ENCODE measurements at places on chromosomes 5 and 9.

GRCh38 chr5:2183154-2184025, 300.7 kb upstream of the IRX4 start:
- DNase-seq, result no peak

- no peak for DNase-seq
These were observed at the start of gene PCDHGB1 for GRCh38 chr5:141349917-141350619. Gene PCDHGB1, plus strand, starts transcription at chr5:141350099. Its CDS starts 162 bp downstream, at chr5:141350261.

DNA sequence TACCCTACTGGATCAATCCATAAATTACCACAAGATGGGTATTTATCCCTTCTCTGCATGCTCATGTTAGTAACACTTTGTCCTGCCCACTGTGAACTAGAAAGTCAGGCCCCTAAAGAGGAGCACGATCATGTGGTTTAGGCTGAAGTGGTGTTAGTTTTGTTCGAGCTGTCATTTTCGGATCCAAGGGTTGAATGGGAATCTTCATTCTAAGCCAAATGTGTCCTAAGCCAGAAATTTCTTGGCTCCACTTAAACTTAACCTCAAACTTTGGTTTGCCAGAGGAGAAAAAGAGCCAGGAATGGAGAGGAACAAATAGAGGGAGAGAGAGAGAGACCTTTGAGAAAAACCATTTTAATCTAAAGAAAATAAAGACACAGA, 837.7 kb upstream of the ZNF608 start:
- no peak for DNase-seq

DNA sequence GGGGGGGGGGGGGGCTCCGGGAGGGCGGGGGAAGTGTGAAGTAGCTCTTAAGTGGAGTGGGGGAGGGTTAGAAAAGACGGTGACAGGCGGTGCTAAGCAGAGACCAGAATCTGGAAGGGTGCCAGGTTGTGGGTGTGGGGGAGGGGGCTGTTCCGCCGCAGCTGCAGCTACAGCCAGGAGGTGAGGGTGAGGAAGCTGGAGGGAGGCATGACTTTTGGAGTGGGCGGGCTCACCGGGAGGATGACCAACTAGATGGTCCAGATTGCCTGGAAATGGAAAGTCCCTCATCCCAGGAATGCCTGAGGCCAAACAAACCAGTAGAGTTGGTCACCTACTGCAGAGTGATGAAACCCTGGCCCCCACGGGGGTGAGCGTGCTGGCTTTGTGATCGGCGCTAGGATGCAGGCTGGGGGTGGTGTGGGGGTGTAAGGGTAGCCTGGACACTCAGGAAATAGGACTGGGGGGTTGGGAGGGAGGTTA, 158.1 kb upstream of the SHB start:
- DNase-seq, result peak; percentile 28

- DNase-seq, result no peak
These were observed 25.2 kb downstream of the KDM4C start for GRCh38 chr9:6782981-6783380.

GRCh38 chr5:151258816-151259215, 5.8 kb downstream of the GM2A start:
- no peak for DNase-seq

DNA sequence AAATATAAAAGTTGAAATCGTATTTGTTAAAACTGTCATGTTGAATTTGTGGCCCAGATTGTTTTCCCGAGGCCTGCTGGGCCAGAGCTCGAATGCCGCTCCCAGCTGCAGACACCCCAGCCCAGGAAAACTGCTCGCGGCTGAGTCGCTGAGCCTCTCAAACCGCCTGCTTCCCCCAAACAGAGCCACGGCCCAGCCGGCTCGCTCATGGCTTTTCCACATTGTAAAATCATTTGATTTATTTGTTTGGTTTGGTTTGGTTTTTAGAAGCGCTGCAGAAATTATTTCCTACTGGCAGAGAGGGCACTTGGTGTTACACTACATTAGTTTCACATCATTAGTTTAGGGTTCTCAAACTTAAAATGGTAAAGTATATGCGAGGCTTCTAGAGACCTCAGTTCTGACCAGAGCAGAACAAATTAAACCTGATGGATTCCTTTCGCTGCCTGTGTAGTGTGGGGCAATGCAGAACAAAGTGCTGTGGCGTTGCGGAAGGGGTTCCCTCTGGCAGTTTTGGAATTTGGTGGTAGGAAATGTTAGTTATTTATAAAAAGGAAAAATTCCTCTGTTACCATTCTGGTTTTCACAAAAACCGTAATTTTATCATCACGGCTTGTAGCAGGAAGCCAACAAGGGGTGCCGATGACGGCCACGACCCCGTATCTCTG, 156.5 kb upstream of the PITX1 start:
- no peak for DNase-seq

DNA sequence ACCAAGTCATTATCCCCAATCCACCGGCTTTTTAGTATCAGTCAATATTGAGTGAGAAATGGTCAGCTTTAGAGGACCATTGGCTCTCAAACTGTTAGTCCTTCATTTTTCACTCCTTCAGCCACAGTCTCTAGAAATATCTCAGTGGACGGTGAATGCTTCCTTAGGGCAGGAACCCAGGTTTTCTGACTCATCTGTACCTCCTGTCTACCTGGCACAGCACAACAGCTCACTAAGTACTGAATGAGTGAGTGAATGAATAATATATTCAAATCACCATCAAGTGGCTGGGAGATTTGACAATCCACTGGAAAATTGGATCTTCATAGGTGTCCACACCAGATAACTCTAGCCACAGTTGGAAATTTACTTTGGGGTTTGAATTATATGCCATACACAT, 609.5 kb upstream of the CLINT1 start:
- no peak for DNase-seq

DNA sequence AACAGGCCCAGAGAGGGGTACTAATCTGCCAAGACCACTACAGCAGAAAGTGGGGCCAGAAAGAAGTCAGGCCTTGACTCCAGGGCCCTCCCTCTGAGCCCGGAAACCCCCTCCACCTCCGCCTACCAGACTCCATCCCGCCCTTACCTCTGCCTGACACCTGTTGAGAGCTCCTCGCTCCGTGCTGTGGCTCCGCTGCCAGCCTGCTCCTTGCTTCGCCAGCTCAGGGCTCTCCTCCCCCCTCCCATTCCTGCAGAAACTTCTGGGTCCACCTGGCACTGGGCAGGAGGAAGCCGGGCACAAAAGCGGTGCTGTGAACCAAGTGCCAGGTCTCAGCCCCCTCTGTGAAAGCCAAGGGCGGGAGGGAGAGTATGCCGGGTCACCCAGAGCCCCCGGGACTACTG, 6.4 kb upstream of the ST6GALNAC6 start:
- no peak for DNase-seq

DNA sequence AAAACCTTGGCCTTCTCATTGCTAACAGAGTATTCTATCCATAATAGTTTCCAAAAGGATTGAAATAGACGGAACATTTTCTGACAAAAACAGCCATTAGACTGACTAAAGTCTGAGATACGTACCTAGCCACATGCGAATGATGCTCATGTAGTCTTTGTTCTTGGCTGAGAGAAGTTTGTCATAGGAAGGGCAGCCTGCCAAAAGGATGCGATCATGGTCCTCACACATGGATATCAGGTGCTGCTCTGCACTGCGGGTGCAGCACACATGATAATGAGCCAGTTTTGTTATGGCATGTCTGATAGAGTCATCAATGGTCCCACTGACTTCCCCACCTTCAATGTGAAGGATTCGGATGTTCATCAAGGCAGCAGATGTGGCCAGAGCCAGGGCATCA, 12.3 kb downstream of the GNE start:
- no peak for DNase-seq
